ENCODE measurements at places on chromosomes 13 and 19.
A peak's percentile ranks its signal among the peaks of the same experiment; 100 is the strongest.

GRCh38 chr13:35621989-35622388, 145.5 kb upstream of the MAB21L1 start:
- peak; percentile 53 for DNase-seq

- DNase-seq, result no peak
These were observed 48.7 kb upstream of the ITM2B start for GRCh38 chr13:48184260-48184659.

DNA sequence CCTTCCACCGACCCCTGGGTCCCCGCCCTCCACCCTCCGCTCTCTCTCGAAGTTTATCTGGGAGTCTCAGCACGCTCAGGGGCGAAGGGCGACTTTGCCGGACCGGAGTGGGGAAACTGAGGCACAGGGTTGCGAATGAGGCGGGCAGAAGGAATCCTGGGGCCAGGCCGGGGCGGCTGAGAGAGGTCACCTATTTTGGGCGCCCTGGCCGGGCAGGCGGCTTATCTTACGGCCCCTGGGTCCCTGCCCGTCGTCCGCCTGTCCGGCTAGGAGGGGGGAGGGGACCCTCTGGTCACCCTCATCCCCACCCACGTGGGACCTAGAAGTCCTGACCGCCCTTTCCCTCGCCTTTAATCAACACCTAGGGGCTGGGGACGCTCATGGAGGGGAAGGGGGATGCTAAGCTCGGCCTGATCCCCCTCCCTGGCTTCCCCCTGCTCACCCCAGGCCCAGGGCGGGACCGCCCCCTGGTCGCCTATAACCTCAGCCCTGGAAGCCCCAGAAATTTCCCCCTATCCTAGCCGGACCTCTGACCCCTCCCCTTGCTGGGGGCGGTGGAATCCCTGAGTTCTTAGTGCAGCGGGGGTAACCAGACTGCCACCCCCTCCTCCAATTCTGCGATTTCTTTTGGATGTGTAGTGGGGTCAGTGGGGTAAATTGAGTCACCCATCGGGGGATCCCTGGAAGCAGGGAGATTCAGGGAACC, 556 bp downstream of the TRIP10 start:
- peak; percentile 51 for DNase-seq

- peak; percentile 22 for DNase-seq
These were observed 17.1 kb upstream of the ZSCAN4 start for GRCh38 chr19:57651654-57651996.

DNA sequence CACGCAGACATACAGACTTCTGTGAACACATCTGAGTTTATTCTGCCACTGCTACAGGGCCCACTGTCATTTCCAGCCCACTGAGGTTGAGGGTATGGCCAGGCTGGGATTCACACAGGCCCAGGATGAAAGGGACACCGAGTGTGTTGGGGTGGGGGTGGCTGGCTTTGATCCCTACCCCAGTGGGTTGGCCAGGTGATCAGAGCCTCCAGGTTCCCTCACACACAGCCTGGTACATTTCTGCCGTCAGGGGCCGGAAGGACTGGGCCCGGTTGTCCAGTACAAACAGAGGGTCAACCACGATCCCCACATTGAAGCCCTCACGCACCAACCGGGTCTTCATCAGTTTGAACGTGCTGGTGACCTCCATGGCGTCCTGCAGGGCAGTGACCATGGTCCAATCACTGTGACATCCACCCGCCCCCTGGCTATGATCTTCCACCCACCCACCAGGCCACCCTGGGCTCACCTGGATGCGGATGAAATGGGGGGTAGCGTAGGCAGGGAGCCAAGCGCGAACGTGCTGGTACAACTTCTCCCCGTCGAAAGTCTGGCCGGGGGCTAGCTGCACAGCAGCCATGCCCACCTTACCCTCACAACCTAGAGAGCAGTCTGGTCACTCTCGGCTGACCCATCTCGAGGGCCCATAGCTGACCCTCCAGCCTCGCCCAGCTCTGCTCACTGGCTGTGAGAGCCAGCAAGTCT, 13.3 kb downstream of the SLC27A5 start:
- DNase-seq, result no peak

GRCh38 chr13:30325668-30326067, 18.3 kb upstream of the KATNAL1 start:
- DNase-seq, result no peak

GRCh38 chr19:16886305-16886880, 2.4 kb upstream of the F2RL3 start:
- no peak for DNase-seq

DNA sequence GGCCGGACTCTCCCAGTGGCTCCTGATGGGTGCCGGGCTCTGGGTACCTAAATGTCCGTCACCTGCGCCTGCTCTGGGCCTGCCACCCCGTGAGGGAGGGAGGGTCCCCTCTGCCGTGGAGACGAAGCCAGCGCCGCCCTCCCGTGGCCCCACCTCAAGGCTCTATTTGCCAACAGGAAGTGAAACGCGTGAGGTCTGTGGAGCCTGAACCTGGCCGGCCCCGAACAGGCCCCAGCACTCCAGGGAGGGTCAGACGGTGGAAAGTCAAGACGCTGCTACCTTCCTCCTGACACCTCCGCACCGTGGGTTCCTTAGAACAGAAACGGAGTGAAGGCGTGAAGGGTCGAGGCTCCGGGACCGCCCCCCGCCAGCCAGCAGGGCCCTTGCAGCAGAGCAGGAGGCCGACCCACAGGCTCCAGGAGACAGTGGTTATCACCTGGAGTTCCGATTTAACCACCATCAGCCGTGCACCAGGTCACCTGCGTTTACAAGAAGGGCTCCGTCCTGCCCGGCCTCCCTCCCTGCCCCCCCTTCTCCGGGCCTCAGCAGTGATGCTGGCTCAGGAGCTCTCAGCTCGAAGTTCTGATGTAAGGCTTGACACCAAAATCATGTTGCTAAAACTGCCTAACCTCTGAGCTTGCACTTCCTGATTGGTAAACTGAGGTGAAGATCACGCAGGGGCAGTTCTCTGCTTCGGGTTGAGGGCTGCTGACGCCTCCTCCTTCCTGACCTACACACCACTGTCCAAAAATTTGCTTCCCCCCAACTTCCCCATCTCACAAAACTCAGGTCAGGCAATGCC, 50.9 kb upstream of the C13orf46 start:
- DNase-seq, result no peak

GRCh38 chr19:11168568-11168967, 13.0 kb upstream of the SPC24 start:
- no peak for DNase-seq

DNA sequence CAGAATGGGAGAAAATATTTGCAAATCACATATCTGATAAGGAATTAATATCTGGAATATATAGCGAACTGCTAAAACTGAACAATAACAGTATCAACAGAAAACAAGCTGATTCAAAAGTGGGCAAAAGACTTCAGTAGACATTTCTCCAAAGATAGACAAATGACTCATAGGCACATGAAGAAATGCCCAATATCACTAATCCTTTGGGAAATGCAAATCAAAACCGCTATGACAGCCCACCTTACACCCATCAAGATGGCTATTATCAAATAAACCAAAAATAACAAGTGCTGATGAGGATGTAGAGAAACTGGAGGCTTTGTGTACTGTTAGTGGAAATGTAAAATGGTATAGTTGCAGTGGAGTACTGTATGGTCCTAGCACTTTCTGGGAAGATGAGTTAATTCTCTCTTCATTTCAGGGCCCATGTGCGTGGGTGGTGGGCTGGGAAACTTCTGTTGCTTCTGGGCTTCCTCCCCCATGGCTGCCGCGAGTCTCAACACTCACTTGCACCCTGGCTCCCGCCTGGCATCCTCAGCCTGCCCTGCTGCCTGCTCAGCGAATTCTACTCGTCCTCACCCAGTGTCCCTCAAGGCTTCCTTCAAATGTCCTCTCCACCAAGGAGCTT, 12.4 kb upstream of the GJA3 start:
- DNase-seq, result no peak

DNA sequence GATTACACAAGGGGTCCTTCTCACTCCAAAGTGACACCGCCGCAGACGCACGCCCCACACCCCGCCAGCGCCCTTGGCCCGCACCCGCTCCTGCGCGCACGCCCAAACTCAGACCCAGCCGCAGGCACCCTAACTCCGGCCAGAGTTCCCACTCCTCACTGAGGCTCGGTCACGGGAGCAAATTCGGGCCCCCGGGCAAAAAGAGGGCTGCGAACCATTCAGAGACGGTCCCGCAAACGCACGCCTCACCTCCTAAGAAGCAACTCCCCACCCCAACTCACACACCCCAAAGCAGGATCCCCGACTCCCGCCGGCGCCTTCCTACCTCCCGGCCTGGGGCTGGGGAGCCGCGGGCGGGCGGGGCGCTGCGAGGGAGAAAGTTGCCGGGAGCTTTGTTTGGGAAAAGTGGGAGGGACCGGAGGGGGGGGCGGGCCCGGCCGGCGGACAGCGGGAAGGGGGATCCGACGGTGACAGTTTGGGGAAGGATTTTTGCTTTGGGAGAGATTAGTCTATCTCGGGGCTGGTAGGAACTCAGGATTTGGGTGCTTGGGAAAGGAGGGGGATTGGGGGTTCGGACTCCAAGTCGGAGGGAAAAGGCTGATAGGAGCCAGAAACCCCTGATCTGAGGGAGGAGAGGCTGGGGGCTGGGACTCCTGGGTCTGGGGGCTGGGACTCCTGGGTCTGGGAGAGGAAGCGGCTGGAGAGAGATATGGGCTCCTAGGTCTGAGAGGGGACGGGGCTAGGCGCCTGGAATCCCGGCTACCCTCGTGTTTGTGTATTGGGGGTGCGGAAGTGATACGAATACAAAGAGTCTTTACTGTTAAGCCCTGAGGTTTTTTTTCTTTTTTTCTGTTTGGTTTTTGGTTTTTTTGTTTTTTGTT, at the start of gene TEAD2:
TEAD2 (minus strand) TSS at position 369 of the 881 bp plus-strand sequence. CDS start 2,341 bp downstream, outside the sequence.
- DNase-seq, result peak; percentile 40

GRCh38 chr13:77740097-77740735, 42.7 kb downstream of the SLAIN1 start:
- DNase-seq, result no peak

GRCh38 chr19:39401549-39402345, 4.9 kb upstream of the ZFP36 start:
- DNase-seq, result no peak

GRCh38 chr19:53365899-53366493, 491 bp downstream of the ZNF525 start:
- DNase-seq, result peak; percentile 38

- DNase-seq, result no peak
These were observed 2.3 kb downstream of the ZNF536 start for GRCh38 chr19:30374539-30374864.

DNA sequence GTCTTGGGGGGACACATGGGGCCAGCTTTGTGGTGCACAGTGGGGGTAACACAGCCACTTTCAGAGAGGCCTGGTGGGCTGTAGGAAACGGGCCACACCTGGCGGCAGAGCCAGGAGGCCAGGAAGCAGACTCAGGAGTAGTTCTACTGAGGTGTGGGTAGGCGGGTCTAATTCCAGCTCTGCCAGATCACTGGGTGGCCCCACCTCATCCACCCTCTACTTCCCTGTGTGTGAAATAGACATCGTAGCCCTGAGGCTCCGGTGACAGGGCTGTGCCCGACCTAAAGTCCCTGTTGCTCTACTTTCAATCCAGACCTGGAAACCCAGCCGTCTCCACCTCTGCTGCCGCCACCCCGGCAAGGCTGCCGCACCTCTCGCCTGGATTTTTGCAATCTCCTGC, 4.0 kb downstream of the NKPD1 start:
- DNase-seq, result no peak

DNA sequence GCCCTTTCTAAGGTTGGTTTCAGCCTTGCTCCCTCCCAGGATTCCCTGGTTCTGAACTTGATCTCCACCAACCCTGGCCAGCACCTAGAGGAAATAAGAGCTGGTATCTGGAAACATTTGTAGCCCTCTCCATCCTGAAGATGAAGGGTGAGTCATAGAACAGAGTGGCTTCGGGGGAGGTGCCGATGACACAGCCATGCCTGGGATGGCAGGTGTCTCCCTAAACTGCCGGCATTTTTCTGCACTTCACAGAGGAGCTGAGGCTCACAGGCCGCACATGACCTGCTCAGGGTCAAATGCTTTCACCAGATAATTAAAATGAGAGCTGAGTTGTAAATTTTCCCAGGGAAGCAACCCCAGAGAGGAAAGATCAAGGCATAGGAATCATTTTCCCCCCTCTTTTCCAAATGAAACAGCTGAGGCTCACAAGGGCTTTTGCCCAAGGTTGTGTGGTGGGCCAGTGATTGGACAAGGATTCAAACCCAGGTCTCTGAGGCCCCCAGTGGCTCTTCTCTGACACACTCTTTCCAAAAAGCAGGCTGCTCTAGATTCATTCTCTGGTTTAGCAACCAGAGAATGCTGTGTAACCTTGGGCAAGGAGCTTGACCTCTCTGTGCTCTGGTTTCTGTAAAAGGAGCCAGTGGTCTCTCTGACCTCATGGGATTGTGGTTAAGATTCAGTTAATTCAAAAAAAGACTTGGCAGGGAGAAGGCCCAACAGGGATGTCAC, 1.2 kb upstream of the SLC25A42 start:
- DNase-seq, result peak; percentile 73

- no peak for DNase-seq
These were observed 106.4 kb upstream of the MLNR start for GRCh38 chr13:49113526-49114286.

DNA sequence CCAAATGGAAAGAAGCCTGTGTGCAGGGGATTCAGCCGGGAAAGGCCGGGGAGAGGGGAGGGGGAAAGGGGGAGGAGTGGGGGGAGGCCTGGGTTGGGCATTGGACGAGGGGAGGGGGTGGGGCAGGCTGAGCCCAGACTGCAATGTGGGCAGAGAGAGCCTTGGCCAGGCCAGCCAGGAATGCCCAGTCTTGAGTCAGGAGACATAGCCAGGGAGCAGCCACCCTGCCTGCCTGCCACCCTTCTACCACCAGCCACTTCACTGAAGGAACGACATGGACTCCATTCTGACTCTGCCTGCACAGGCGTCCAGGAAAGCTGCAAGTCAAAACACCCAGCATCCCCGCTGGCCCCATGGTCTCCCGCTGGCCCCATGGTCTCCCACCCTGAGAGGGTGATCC, 498 bp downstream of the PROZ start:
- no peak for DNase-seq

DNA sequence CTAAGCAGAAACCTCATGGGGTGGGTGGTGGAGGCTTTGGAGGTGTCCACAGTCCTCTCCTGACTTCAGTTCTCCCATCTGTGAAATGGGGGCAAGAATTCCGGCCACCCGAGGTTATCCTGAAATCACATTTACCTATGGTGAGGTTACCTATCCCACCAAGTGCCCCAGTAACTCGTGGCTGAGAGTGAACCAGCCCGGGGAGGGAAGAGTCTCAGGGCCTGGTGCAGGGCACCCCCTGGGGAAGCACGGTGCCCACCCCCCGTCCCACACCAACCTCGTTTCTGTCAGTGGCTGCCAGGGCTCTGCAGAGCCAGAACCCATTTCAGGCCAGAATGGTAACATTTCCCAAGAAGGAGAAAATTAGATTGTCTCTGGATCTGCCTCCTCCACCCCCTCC, 83.7 kb upstream of the VSTM2B start:
- no peak for DNase-seq

DNA sequence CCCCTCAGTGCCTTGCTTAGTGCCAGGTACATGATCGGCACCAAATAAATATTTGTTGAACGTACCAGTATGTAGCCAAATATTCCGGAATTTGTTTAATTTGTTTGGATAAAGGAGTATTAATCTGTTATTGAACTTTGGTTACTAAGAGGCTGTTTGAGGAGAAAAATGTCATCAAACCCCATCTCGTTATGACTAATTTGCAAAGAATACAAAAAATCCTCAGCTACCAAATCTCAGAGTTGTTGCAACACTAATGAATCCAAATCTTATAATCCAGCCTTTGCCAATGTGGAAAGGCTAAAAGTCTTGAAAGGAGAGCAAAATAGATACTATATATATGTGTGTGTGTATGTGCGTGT, 79.5 kb downstream of the KLF5 start:
- DNase-seq, result no peak
